ENCODE measurements at places on chromosomes 1 and 21. TPM values are rescaled to one million over a fixed set of nuclear protein-coding genes. Genes with fewer than 3 reads are reported as not detected.

DNA sequence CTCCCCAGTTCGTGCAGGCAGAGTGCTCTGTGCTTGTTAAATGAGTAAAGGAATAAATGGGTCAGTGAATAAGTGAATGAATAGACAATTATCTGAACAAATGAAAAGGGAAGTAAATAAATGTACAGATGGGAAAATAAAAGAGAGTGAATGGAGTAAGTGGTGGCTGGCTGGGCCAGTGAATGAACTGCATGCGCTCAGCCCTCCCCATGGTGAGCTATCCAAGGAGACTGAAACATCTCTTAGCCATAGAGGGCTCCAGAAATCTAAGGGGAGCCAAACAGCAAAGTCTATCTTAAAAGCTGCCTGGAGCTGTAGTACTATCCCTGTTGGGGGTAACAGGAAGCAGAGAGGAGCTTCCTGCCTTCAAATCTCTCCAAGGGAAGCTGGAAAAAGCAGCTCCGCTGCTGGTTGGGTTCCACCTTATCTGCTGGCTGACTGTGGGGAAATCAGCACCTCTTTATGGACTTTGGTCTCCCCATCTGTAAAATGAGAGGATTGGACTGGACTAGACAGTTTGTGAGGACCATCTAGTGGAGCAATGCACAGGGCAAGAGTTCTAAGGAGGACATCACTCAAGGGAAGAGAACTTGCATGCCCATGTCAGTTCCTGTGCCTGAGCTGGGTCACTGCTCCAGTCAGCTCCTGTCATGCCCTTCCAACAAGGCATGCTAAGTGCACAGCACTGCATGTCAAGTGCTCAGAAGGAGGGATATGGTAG is 77.9 kb downstream of the TRABD2B start:
- no peak for DNase-seq
- no peak overlapping the region for H3K27ac ChIP-seq
- peaks cover 12% of the 10 kb centered on the region for H3K27me3 ChIP-seq
- H3K4me3 ChIP-seq: no peak overlapping the region

DNA sequence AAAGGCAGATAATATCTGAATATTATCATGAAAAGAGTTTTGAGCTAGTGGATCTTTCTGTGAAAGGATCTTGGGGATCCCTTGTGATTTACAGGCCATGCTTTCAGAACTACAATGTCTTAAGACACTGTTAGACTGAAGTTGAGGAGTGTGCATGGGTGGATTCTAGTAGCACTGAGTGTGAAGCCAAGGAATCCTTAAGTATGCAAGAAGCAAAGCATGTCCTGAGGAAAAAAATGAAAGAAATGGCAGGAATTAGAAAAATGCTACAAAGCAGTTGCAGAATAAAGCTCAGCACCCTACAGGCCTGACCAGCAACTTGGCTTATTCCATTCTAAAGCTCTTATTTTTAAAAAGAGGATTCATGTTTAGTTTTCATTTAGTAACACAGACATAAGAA is 11.9 kb downstream of the STX6 start:
- DNase-seq: no peak
- peaks cover 32% of the 10 kb centered on the region for H3K4me1 ChIP-seq
- H3K27ac ChIP-seq: no peak overlapping the region

GRCh38 chr1:10598389-10598702 is 123.6 kb downstream of the PEX14 start:
- H3K27me3 ChIP-seq: no peaks in the 10 kb centered on the region
- H3K4me3 ChIP-seq: no peak overlapping the region
- H3K36me3 ChIP-seq: peaks cover 3% of the 10 kb centered on the region
- DNase-seq: no peak
- peaks cover 2% of the 10 kb centered on the region for H3K4me1 ChIP-seq

- H3K4me1 ChIP-seq: no peaks in the 10 kb centered on the region
- H3K27me3 ChIP-seq: no peaks in the 10 kb centered on the region
- no peak overlapping the region for H3K27ac ChIP-seq
- H3K36me3 ChIP-seq: no peaks in the 10 kb centered on the region
Observed at GRCh38 chr1:18396247-18396980, 84.3 kb upstream of the KLHDC7A start.

- no peak for DNase-seq
- peaks cover 9% of the 10 kb centered on the region for H3K36me3 ChIP-seq
- peaks cover 6% of the 10 kb centered on the region for H3K27me3 ChIP-seq
- H3K27ac ChIP-seq: no peak overlapping the region
Observed at GRCh38 chr1:48772211-48772610, 4.5 kb downstream of the BEND5 start.

DNA sequence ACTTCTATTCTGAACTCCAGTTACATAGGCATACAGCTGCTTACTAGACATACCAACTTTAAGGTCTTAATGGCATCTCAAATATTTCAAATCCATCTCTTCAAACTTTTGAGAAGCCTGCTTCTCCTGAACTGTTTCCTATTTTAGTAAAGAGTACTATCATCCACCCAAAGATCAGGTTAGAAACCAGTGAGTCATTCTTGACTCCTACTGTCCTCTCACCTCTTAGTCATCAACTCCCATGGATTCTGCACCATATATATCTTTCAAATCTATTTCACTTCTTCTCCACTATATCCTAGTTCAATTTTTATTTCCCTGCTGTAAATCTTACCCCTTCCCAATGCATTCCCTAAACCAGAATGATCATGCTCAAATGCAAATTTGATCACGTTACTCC is 18.1 kb upstream of the BEND5 start:
- H3K36me3 ChIP-seq: no peaks in the 10 kb centered on the region
- no peak overlapping the region for H3K27ac ChIP-seq
- H3K4me3 ChIP-seq: no peak overlapping the region
- DNase-seq: no peak
- H3K27me3 ChIP-seq: peaks cover 14% of the 10 kb centered on the region
- peaks cover 33% of the 10 kb centered on the region for H3K4me1 ChIP-seq

- H3K36me3 ChIP-seq: no peaks in the 10 kb centered on the region
- H3K4me1 ChIP-seq: peaks cover 62% of the 10 kb centered on the region
- H3K4me3 ChIP-seq: no peak overlapping the region
- DNase-seq: no peak
- H3K27ac ChIP-seq: peak overlapping the region; percentile 82
- no peaks in the 10 kb centered on the region for H3K27me3 ChIP-seq
Observed at GRCh38 chr1:234932106-234932505, 196.5 kb downstream of the TOMM20 start.

DNA sequence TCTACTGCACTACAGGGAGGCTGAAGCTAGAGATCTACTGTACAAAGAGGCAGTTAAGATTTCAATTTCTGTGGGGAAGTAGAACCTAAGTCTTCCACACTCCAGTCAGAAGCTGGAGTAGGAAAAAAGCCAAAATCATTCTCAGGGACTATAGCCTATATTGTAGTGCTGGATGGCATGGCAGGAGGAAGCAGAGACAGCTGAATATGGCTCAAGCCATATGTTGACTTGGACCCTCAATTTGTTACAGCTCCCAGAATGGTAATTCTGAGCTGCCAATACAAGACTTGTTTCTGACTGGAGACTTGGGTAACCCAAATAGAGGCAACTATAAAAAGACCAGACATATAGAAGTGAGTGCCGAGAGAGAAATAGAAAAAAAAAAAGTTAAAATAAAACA is 200.6 kb downstream of the PTBP2 start:
- no peak for DNase-seq
- H3K27ac ChIP-seq: no peak overlapping the region
- no peak overlapping the region for H3K4me3 ChIP-seq
- no peaks in the 10 kb centered on the region for H3K4me1 ChIP-seq
- no peaks in the 10 kb centered on the region for H3K36me3 ChIP-seq
- H3K27me3 ChIP-seq: no peaks in the 10 kb centered on the region

- H3K36me3 ChIP-seq: no peaks in the 10 kb centered on the region
- no peak for DNase-seq
- peaks cover 3% of the 10 kb centered on the region for H3K4me1 ChIP-seq
- no peak overlapping the region for H3K27ac ChIP-seq
- H3K27me3 ChIP-seq: peaks cover 18% of the 10 kb centered on the region
- no peak overlapping the region for H3K4me3 ChIP-seq
Observed at GRCh38 chr1:24111262-24111995, 506 bp downstream of the MYOM3 start.

GRCh38 chr1:172662464-172663109 is 3.7 kb downstream of the FASLG start:
- H3K27me3 ChIP-seq: no peaks in the 10 kb centered on the region
- H3K4me1 ChIP-seq: peaks cover 74% of the 10 kb centered on the region
- peak overlapping the region; percentile 90 for H3K4me3 ChIP-seq
- peak; percentile 80 for DNase-seq

- DNase-seq: no peak
- no peak overlapping the region for H3K27ac ChIP-seq
- H3K4me3 ChIP-seq: no peak overlapping the region
- H3K4me1 ChIP-seq: peaks cover 9% of the 10 kb centered on the region
Observed at GRCh38 chr1:230632273-230632873, 9.9 kb upstream of the COG2 start.

GRCh38 chr1:244444854-244445253 is 6.9 kb downstream of the ADSS2 start:
- no peak overlapping the region for H3K27ac ChIP-seq
- H3K36me3 ChIP-seq: peaks cover 57% of the 10 kb centered on the region

DNA sequence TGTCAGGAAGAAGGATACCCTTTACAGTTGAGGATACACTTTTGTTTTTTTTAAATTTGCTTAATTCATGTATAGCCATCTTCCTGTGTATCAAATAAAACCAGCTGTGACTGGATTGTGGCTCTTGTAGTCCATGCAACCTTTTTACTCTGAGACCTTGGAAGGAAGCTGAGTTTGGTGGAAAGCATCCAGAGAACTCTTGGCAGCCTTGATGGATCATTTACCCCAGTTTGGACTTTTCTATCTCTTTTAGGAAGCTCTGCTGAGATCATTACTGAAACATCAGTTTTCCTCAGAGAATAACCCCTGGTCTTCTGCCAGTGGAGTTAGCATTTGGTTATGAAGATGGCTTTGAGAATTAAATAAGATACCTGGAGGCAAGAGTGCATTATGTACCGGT is 21.2 kb upstream of the APOBEC4 start:
- no peak overlapping the region for H3K27ac ChIP-seq
- no peak overlapping the region for H3K4me3 ChIP-seq
- no peaks in the 10 kb centered on the region for H3K4me1 ChIP-seq
- no peak for DNase-seq
- peaks cover 8% of the 10 kb centered on the region for H3K27me3 ChIP-seq

DNA sequence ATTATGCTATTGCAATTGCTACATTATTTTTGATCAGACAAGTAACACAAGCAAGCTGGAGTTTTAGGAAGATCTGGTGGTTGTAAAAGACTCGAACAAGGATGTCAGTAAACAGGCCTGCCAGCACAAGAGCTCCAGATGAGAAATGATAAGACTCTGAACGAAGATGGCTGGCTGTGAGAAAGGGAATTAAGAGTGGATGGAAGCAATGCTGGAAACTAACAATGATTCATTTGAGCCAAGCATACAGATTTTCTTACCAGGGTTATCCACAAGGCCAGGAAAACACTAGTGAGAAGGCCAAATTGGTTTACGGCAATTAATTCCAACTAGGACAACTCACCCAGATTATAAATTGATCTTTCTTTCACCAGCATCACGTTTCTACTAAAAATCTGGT is 54.2 kb downstream of the NRIP1 start:
- H3K36me3 ChIP-seq: no peaks in the 10 kb centered on the region
- H3K4me3 ChIP-seq: no peak overlapping the region
- H3K27me3 ChIP-seq: no peaks in the 10 kb centered on the region
- no peak for DNase-seq

GRCh38 chr1:43973981-43974442 is 748 bp upstream of the ATP6V0B start:
- peaks cover 53% of the 10 kb centered on the region for H3K4me1 ChIP-seq
- H3K27me3 ChIP-seq: no peaks in the 10 kb centered on the region
- H3K27ac ChIP-seq: peak overlapping the region; percentile 90
- H3K36me3 ChIP-seq: peaks cover 64% of the 10 kb centered on the region
- peak overlapping the region; percentile 91 for H3K4me3 ChIP-seq

GRCh38 chr1:29695036-29695435 is 458.7 kb downstream of the PTPRU start:
- no peak for DNase-seq
- H3K27ac ChIP-seq: no peak overlapping the region
- H3K27me3 ChIP-seq: peaks cover 23% of the 10 kb centered on the region

DNA sequence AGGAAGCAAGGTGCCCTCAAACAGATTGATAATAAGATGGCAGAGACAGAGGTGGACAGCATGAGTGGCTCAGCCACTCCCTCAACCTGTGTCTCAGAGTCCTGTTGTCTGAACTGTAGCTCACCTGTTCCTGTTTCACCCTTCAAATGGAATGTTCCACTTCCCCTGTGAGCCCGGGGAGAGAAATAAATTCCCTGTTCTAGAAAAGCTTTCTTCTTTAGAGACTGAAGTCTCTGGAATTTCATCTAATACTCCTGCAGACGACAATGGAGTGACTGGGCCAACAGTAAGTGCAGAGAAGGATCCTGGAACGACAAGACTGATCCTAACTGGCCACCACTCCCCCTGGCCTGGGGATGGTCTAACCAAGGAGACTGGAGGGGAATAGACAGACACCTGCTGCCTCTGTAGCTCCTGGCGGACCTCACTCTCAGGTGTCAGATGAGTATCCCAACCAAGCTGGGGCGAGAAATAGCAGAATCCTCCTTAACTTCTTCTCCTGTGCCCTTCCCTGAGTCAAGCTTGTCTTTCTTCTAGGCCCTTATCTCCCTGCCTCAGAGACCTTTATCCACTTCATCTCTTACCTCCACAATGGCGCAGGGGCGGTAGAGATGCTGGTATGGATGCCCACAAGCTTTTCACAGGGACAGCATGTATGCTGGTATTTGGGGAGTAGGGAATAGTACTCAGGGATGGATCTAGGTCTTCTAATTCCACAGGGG is 45.4 kb downstream of the PLEKHA6 start:
- peaks cover 3% of the 10 kb centered on the region for H3K4me1 ChIP-seq
- no peaks in the 10 kb centered on the region for H3K27me3 ChIP-seq
- no peaks in the 10 kb centered on the region for H3K36me3 ChIP-seq
- no peak for DNase-seq

- peaks cover 9% of the 10 kb centered on the region for H3K36me3 ChIP-seq
- peaks cover 5% of the 10 kb centered on the region for H3K4me1 ChIP-seq
- H3K27ac ChIP-seq: no peak overlapping the region
- no peak overlapping the region for H3K4me3 ChIP-seq
- no peaks in the 10 kb centered on the region for H3K27me3 ChIP-seq
Observed at GRCh38 chr1:168050307-168050706, 86.4 kb downstream of the GPR161 start.

The S100A7 gene
- total RNA-seq: not detected

The FCRL2 gene
- total RNA-seq: not detected

The ALPL gene
- not detected for total RNA-seq

The KRTAP19-1 gene
- total RNA-seq: not detected

The OR2L2 gene
- 0.05 TPM for total RNA-seq

The OR2T5 gene
- total RNA-seq: not detected

The KRTAP19-3 gene
- total RNA-seq: not detected

All from activated T-helper 2 cell treated with anti-CD3 and anti-CD28 coated beads, Interferon-gamma antibody, Interleukin-2, Interleukin-4, amounts not matched to agents 10 μg/mL and 5 μg/mL and 100 μg/mL, durations not matched to agents 14 hours and 24 hours and 36 hours (primary cell).